Stimulated activated CD4-positive, alpha-beta T cell treated with anti-CD3 and anti-CD28 coated beads, Interleukin-12 subunit alpha, Interleukin-12 subunit beta, amount 100 ng/mL, for 48 hours (primary cell): ENCODE measurements at places on chromosomes 11 and 22.

GRCh38 chr11:75389925-75390324, 9.4 kb upstream of the RPS3 start:
- no peak for DNase-seq

GRCh38 chr11:82606738-82607137, 126.9 kb downstream of the FAM181B start:
- DNase-seq, result no peak

- DNase-seq, result no peak
Observed at GRCh38 chr22:48751539-48752437, 1075.9 kb downstream of the BRD1 start.

DNA sequence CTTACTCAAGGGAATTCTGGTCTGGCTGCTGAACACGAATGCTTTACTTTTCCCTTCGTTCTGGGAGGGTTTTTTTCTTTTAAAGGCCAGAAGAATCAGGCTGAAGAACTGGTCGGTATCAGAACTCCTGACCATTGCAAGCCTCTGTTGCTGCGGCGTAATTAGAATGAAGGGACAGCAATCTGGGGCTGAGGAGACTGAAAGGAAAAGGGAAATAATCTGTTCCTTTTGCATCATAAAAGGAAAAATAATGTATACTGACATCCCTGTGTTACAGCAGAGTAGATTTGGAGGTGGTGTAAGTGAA, 670 bp downstream of the SC5D start:
- DNase-seq, result no peak

- no peak for DNase-seq
Observed at GRCh38 chr22:39765661-39766060, 127.9 kb downstream of the ENTHD1 start.

DNA sequence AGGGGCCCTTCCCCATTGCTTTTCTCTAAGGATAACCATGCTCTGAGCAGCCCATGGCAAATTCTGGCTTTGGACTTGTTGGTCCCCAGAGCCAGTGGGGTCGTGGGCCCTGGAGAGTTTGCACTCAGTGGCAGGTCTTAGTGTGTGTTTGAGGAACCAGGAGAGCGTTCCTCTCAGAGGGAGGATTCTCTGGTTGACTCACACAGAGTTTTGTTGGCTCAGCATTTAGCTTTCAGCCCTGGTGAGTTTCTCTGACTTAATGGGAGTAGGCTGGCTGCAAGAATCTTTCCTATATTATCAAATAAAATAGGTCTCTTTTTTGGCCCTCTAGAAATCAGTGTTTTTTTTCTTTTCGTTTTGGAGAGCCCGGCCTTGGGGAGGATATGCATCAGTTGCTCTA, 20.9 kb downstream of the ST14 start:
- DNase-seq, result no peak

DNA sequence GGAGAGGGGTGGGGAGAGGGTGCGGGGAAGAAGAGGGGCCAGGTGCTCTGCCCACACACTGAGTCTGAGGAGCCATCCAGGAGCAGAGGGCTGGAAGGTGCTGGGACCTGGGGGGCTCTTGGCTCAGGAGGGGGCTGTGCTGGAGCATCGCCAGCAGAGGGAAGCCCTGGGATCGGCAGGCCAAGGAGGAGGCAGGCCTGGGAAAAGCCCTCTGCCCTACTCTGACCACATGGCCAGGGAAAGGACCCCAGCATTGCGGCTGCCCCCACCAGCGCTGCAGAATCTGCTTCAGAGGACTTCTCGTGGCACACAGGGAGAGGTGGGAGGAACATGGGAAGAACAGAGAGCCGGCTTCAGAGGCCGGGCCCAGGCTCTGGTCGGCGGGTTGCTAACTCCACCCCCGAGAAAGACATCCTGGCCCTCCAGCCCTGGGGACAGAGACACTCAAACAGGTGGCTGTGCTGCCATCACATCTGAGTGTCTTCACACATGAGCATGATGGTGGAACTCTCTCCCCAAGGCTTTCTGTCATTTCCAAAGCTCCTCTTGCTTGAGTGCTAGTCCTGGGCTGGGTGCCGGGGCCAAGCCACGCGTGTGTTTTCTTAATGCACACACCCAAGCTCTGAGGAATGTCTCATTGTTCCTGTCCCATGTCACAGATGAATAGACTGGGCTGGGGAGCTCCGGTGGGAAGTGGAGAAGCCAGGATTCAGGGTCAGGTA, 1378.0 kb downstream of the BRD1 start:
- DNase-seq, result no peak

- no peak for DNase-seq
Observed at GRCh38 chr11:114219559-114220349, 76.4 kb upstream of the NNMT start.

GRCh38 chr11:8793114-8793777, 110.7 kb downstream of the RPL27A start:
- no peak for DNase-seq

DNA sequence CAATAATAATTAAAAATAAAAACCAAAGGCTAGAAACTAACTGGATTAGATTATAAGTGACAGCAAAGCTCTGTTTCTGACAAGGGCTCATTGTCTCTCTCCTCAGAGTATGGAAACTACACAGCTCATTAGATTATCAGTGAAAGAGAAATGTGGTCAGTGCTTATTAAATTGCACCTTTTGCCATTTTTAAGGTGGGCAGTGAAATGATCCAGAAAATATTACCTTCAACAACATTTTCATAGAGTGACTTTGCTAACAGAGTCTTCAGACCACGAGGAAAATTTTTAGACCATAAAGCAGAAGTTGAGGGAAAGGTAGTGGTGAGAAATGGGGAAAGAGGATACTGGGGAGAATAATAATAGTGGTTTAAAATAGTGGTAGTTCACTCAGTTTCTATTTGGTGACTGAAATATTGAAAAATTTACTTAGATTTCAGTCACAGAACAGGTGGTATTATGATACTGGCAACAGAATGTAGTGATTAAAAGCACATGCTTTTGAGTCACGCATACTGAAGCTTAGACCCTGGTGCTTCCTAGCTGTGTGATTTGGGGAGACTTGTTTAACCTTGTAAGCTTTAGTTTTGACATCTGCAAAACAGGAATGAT, 684.0 kb upstream of the CCDC90B start:
- no peak for DNase-seq

DNA sequence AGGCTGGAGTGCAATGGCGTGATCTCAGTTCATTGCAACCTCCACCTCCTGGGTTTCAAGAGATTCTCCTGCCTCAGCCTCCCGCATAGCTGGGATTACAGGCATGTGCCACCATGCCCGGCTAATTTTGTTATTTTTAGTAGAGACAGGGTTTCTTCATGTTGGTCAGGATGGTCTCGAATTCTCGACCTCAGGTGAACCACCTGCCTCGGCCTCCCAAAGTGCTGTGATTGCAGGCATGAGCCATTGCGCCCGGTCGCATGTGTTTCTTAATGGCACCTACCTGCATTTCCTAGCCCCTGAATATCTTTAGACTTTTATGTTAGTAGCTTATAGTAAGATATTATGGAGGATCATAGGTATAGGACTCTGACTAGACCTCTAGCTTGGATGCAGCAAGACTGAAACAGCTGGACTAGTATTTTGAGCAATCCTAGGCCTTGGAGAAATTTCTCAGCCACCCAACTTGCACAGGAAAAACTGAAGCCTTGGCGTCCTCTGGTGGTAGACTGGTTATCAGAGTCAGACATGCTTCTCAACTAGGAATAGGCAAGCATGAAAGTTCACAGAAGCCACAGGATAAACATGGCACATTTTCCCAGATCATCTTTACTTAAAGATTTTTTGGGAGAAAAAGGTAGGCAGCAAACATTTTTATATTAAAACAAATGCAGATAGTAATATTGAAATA, 22.7 kb upstream of the C1QTNF4 start:
- DNase-seq, result no peak

GRCh38 chr22:25025491-25026400, 73.2 kb downstream of the KIAA1671 start:
- DNase-seq, result no peak

GRCh38 chr11:71334191-71334590, 81.8 kb upstream of the SHANK2 start:
- no peak for DNase-seq

- no peak for DNase-seq
Observed at GRCh38 chr22:43990044-43990443, 34.1 kb upstream of the PARVB start.

GRCh38 chr11:7467652-7468051, 17.7 kb upstream of the OLFML1 start:
- DNase-seq, result no peak

DNA sequence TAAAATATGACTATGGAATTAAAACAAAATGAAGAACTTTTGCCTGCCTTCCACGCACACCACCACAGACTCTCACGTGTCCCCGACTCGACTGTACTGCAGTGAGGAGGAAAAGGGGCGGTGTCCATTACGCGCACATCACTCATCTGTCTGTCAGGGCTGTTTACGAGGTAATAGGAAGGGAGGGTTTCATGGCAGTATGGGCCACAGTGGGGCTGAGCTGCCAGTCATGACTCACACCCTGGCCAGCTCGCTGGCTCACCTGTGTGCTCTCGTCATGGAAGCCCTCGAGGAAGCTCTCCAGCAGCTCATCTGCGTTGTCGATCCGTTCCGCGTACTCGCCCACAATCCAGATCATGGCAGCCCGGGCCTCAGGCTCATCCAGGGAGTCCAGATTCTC, 33.5 kb upstream of the RASL10A start:
- DNase-seq, result no peak

DNA sequence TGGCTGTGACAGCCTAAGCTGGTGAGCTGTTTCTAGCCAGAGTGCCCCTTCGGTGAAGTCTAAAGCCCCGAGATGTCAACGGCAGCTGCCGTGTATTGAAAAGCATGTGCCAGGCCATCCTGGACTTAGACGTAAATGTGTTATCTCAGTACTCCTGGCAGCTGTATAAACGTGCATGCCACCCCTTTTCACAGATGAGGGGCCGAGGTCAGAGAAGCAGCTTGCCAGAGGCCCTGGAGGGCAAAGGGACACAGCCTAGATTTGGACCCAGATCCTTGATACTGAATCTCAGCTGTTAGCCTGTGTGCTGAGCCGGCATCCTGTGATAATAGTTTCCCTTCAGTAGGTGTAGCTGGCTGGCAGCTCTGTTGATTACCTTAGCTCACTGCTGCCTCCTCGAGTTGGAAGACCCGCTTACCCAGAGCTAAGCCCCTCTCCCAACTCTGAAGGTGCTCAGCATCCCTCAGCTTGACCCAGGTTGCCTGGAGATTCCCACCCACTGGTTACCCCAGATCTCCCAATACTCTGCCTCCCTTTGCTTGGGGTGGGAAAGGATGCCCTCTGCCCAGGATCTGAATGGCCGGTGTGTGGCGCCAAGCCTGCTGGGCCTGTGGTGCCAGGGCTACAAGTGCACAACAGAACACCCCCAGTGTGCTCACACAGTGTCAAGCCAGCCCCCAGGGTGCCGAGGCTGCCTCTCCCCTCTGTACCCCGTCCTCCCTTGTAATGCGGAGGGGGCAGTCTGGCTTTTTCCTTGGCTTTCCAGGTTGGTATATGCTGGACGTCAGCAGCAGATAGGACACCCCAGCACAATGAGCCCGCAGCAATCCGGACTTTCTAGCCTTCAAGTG, 59.8 kb upstream of the WNT7B start:
- no peak for DNase-seq

DNA sequence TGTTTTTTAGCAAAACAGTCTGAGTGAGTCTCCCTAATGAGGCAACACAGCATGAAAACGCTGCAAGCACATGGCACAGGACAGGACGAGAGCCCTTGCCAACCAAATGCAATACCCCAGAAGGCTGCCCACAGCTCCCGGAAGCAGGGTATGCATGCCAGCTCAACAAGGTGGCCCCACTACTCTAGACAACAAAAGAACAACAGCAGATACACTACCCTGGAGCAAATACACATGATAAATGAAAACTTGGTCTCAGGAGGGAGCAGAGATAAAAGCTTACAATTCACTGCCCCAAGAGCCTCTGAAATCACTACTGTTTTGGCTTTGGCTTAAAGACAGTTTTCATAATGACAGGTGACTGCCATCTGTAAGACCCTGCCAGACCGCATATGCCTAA, 785.4 kb upstream of the API5 start:
- no peak for DNase-seq

- DNase-seq, result no peak
Observed at GRCh38 chr11:8739309-8739793, 56.8 kb downstream of the RPL27A start.

DNA sequence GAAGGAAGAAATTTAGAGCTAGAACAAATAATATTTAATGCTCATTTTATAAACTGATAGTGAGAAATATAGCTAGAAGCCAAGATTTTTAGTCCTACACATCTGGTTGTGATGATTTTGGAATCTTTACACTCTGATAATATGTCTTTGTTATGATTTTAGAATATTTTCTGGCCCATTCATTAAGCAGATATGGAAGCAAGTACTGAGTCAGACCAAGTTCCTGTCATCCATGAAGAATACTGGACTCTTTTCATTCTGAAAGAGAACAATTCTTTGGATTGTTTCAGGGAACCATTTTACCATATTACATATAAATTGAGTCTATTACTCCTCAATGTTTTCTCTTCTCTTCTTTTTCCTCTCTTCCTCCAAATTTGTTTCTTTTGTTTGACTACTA, 227.4 kb downstream of the TMEM135 start:
- DNase-seq, result no peak

DNA sequence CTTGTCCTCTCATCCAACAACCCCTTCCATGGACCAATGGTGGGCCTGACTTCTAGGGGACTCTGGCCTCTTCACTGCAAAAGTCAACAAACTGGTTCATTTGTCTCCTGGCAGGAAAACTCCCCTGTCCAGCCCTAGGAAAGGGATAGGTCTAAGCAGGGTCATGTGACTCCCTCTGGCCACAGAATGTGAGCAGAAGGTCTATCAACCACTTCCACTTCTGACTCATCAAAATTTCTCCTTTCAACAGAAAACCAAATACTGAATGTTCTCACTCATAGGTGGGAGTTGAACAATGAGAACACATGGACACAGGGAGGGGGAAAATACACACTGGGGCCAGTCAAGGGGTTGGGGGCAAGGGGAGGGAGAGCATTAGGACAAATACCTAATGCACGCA, 1.3 kb upstream of the ISX start:
- DNase-seq, result no peak

DNA sequence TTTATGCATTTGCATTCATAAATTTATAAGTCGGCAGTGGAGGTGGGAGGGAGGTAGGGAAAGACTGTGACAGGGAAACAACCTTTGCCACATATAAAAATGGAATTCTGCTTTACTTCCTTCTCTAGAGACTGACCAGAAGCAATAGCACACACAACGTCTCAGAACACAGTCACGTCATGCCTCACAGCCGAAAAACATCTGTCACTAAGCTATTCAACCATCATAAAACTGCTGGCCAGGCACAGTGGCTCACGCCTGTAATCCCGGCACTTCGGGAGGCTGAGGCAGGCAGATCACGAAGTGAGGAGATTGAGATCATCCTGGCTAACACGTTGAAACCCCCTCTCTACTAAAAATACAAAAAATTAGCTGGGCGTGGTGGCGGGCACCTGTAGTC, 101.0 kb upstream of the CHRM4 start:
- DNase-seq, result no peak
